ENCODE measurements at places on chromosomes 16 and 17.

DNA sequence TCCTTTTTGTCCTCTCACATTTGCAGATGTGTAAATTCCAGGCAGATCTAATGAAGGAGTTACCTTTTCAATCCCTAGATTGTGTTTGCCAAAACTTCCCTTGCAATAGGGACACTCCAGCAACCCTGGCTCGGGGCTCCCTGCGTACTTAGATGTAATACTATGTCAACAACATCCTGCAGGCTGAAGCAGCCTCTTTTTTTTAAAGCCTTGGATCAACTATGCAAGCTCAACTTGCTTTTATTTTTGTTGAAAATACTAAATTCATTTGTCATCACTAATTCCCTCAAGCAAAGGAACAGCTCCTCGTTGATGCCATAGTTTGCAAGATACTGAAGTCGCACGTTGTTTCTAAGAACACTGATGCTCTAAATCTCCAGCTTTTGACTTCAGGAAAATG, 59.1 kb downstream of the GRIN2A start:
- DNase-seq, result no peak

DNA sequence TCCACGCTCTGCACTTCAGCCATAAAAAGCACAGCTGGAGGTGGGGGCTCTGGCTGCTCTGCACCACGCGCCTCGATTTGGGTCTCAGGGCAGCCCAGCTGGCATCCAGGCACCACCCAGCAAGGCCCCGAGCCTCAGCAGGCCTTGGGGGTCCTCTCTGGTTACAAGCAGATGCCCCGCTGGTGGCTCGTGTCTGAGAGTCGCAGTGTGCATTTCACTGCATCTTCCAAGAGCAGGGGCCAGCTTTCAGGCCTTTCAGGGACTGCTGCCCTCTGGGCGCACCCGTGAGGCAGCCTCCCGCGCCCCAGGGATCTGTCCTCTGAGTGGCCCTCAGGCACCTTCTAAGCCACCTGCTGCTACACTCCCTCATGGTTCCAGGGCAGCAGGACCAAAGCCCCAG, 25.5 kb downstream of the NDUFAF8 start:
- DNase-seq, result no peak

DNA sequence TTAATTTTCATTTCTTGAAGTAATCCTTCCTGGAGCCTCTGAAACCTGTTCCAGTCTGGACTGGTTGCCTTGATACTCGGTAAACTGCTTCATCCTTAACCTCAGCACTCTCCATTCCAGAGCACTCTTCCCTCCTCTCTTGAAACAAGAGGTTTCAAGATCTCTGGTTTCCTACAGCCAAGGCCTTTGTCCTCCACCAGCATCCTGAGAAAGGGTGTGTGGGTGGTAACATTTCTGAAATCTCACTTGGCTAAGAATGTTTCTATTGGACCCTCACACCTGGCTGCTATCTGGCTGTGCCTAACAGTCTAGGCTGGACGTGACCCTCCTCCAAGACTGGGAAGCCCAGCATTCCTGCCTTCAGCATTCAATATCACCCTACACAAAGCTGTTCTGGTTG, 99.7 kb downstream of the CYTH1 start:
- DNase-seq, result no peak

- DNase-seq, result no peak
Observed at GRCh38 chr17:57935833-57936807, 19.1 kb downstream of the CUEDC1 start.

- no peak for DNase-seq
Observed at GRCh38 chr16:53886482-53887378, 182.8 kb downstream of the FTO start.

DNA sequence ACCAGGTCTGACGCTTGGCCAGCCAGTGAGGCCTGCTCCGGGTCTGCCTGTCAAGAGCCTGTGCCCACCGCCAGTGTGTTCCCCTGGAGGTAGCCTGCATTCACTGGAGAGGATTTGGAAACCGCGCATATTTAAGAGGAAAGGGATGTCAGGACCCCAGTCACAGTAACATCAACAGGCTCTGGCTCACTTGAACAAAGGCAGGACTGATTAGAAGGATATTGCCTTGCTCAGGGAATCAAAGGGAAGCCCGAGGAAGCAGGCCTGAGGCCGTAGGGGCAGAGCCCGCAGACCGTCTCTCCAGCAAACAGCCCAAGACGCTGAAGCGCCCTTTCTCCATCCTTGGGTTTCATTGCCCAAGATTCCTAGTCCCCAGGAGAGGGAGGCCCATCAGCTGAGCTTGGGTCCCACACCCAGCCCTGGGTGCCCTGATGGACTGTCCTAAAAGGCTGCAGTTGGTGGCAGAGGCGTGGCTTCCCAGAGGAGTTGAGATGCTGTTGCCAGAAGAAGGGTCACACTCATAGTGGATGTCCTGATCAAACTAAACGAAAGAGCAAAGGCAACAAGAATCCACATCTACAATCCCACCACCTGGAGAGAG, 23.2 kb downstream of the NT5M start:
- no peak for DNase-seq

DNA sequence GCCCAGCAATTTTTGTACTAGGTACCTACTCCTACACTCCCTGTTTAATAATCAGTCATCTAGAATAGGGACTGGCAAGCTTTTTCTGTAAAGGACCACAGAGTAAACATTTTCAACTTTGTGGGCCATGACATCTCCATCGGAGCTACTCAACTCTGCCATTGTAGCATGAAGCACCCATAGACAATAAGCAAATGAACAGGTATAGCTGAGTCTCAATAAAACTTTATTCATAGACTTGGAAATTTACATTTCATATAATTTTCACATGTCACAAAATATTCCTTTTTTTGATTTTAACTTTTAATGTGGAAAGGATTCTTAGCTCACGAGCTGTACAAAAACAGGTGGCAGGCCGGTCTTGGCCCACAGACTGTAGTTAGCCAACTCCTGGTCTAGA, 345.8 kb downstream of the SOX9 start:
- no peak for DNase-seq

GRCh38 chr16:4882633-4883285, 35.5 kb downstream of the UBN1 start:
- no peak for DNase-seq

DNA sequence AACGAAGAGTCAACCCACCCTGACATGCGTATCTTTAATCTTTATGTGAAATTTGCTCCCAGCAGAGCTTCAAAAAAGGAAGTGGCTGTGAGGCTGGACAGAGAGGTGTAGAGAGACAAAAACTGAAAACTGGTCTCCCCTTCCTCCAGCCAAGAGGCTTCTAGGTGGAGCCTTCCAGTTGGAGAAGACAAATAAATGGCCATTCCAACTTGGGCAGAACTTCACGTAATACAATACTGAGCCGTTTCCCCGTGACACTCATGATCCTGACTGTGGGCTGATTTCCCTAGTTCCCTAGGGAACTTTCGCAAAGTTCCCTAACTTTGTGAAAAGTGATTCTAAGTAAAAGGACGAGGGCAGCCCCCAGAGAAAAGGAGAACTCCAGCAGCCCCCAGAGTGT, 78.8 kb downstream of the ZFHX3 start:
- no peak for DNase-seq

DNA sequence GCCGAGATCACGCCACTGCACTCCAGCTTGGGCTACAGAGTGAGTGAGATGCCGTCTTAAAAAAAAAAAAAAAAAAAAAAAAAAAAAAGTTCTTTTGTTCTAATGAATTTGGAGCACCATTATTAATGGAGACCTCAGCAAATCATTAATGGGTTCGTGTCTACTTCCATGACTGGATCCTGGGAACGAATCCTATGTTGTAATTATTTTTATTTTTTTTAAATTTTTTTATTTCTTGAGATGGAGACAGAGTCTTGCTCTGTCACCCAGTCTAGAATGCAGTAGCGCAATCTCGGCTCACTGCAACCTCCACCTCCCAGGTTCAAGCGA, 30.7 kb downstream of the SPOP start:
- no peak for DNase-seq

GRCh38 chr17:42281571-42282096, 5.4 kb upstream of the STAT5B start:
- DNase-seq, result no peak

DNA sequence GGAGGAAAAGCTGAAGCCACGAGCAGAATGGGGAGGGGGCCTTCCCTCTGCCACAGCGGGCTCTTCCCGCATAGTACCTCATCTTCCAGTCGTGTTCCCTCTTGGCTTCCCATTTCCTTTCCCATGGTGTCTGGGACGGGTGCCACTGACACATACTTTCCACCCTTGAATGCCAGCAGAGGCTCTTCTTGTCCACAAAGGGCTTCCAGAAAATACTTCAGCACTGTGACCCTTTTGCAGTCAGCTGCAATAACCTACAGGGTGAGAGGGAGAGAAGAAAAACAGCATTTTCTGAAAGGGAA, 30.7 kb downstream of the HIC1 start:
- no peak for DNase-seq

- DNase-seq, result no peak
Observed at GRCh38 chr17:51666971-51667705, 406.8 kb downstream of the UTP18 start.

DNA sequence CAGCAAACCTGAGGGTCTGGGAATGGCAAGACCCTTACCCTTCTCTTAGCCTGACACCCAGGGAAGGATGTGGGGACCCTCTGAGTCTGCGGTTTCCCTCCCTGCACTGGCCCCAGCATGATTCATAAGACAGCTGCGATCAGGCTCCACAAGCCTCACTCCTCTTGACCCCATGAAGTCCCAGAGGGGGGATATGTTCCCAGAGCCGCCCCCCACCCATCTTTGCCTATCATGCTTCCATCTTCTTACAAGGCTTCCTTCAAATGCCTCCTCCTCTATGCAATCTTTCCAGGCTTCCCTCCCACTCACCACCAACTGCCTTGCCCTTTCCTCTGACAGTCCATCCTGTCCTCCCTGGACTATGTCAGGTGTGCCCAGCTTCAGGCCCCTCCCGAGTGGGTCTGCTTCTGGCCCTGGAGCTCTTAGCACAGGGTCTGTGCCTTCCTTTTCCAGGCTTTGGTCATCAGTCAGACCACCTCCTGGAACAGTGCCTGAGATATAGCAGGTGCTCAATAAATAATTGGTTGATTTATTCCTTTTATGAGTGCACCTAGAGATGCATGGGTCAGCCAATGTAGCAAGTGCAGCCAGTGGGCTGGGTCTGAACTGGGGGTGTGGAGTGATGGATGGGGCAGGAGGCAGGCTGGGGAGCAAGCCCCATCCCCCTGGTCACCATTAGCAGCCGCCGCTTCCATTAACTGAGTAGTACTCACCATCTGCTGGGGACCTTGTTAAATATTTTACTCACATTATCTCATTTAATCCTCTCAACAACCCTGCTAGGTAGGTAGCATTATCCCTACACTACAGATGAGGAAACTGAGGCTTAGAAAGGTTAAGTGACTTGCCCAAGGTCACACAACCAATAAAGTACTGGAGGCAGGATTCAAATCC, 8.4 kb downstream of the DLX3 start:
- DNase-seq, result no peak

DNA sequence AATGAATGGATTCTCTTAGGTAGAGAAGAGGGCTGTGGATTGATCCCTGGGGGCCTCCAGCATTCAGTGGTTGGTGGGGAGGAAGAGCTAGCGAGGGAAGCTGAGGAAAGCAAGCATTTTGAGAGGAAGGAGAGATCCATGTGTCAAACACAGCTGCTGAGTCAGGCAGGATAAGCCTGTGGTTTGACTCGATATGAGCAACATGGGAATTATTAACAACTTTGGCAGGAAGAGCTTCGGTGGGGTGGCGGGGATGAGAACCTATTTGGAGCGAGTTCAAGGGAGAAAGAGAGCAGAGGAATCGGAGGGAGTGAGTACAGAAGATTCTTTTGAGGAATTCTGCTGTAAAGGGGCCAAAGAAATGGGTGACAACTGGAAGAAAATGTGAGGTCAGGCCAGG, 59.5 kb upstream of the CDC42EP4 start:
- no peak for DNase-seq

DNA sequence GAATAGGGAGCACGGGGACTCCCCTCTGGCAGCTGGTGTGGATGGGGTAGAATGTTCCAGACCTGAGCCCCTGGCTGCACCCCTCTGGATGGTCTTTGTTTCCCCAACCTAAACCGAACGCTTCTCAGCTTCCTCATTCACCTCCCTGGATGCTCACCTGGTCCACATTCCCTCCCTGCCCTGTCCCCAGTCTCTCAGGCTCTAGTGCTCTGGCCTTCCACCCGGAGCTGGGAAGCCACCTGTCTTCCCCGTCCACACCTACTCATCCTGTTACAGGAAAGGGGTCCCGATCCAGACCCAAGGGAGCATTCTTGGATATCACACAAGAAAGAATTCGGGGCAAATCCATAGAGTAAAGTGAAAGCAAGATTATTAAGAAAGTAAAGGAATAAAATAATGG, 73.5 kb downstream of the CYLD start:
- DNase-seq, result no peak

GRCh38 chr17:29584452-29585079, 4.9 kb downstream of the GIT1 start:
- no peak for DNase-seq

DNA sequence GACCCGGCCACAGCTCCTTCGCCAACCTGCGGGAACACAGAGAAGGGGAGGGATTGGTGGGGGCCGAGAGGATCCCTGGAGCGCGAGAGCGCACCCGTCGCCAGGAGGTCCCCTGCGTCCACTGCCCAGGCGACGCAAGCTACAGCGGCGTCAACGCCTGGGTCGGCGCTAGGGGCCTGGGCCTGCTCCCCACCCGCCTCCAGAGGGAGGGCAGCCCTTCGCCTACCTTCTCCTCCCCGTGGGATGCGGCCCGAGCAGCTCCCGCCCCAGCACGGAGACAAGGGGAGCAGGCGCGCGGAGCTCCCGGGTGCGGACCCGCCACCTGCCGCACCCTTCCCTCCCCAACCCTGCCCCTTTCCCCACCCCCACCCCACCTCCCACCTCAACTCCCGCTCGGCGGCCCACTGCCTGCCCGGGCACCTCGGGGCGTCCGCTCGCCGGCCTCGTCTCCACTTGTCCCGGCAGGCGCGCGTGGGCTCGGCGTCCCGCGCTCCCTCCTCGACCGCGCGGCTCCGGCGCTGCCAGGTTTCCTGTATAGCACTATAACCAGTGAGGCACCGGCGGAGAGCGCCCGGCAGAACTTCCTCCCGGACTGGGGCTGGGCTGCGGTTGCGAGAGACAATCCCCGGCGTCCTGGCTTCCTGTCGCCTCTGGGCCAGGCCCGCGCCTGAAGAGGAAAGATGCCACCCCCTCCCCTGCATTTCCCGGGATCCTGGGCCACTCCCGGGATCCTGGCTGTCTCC, 119.1 kb upstream of the SMURF2 start:
- peak; percentile 44 for DNase-seq

DNA sequence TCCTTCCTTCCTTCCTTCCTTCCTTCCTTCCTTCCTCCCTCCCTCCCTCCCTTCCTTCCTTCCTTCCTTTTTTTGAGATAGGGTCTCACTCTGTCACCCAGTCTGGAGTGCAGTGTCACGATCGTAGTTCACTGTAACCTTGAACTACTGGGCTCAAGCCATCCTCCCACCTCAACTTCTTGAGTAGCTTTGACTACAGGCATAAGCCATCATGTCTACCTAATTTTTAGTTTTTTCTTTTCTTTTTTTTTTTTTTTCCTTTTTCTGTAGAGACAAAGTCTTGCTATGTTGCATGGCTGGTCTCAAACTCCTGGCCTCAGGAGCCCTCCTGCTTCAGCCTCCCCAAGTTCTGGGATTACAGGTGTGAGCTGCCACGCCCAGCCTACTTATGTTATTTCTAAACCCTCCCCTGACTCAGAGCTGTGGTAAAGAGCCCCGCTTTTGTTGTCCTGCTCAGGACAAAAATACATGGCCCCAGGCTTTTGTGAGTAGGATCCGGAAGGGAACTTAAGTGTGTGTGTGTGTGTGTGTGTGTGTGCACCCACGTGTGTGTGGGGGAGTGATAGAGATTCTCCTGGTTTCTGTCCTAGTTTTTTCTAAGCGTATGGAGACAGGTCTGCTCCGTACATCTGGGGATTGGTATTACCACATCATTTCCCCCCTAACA, 67.1 kb downstream of the PRKCB start:
- no peak for DNase-seq
